Activated naive CD8-positive, alpha-beta T cell treated with anti-CD3 and anti-CD28 coated beads, Interleukin-2, amount 10 ng/mL, durations not matched to agents 7 days and 5 days (primary cell): ENCODE measurements at places on chromosomes 7 and 10. TPM values are rescaled to one million over a fixed set of nuclear protein-coding genes. Genes with fewer than 3 reads are reported as not detected.

- DNase-seq, result peak; percentile 77
These were observed 28.4 kb downstream of the TMEM130 start for GRCh38 chr7:98841179-98841997.

NRG3 gene
- not detected for total RNA-seq

- no peak for DNase-seq
These were observed 24.0 kb downstream of the SLC25A13 start for GRCh38 chr7:96297876-96298275.

DNA sequence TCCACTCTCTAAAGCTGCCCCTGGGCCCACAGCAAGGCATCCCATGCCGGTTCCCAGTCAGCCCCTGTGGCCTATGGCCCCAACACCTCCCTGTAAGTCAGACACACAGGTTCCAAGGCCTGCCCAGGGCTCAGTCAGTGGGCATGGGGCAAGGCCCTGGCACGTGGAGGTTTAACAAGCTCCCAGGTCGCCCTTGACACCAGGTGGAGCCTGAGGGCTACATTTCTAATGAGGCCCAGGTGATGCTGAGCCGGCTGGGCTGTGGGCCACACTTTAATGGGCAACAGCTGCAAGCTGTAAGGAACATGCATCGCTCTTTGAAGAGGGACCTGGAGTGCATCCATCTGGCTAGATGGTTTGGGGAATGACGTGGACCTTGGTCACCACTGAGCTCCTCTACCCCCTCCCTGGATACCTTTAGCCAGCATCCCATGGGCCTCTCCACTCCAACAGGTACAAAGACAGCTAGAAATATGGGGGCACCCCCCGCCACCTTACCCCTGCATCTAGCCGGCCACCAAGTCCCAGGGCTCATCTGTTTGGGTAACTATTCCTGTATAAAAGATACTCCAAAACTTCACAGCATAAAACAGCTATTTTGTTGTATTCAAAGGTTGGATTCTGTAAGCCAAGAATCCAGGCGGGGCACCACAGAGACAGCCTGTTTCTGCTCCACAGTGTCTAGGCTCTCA lies 122.5 kb downstream of the OAT start:
- no peak for DNase-seq

DNA sequence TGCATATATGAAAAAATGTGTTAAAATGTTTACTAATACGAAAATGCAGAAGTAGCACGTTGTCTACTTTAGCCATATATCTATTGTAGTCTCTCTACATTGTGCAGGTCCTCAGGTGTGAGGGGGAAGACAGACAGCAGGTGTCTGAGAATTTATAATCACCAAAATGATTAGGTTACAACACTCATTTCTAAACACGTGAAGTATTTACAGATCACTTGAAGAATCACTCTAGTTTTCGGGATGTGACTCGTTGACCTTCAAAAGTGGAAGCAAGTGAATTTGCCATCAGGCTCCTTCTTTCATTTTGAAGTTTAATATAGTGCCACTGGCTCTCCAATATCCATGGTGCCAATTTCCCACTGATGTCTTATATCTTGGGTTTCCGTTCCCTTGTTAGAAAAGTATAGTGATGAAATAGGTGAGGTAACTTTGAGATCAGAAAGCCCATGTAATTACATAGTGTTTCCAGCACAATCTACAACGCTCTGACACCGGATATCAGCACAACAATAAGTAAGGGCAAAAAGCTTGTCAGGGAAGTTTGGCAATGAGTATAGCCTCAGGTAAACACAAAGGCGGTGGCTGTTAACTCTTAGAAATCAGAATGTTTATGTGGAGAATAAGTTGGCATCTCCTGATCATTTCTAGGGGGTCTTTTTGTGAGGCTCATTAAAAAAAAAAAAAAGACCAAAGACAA lies 57.5 kb upstream of the SP4 start:
- no peak for DNase-seq

DNA sequence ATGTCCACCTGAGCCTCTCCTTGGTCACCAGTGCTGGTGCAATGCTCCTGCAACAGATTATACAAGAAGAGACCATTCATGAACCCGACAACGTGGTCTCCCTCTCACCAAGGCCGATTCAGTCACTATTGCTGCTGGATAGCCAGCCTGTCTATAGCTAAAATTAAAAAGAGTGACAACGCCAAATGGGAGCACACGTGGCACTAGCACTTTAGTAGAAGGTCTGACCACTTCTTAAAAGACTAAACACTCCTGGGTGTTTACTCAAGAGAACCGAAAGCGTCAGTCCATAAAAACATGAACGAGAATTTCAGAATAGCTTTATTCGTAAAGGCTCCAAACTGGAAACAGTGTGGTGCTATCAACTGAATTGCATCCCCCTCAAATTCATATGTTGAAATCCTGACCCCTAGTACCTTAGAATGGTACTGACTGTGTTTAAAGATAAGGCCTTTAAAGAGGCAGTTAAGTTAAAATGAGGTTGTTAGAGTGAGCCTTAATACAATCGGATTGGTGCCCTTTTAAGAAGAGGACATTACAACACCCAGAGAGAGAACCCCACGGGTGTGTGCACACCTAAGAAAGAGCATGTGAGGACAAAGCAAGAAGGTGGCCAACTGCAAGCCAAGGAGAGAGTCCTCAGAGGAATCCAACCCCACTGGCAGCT lies 4.4 kb upstream of the GALNTL5 start:
- DNase-seq, result no peak

DNA sequence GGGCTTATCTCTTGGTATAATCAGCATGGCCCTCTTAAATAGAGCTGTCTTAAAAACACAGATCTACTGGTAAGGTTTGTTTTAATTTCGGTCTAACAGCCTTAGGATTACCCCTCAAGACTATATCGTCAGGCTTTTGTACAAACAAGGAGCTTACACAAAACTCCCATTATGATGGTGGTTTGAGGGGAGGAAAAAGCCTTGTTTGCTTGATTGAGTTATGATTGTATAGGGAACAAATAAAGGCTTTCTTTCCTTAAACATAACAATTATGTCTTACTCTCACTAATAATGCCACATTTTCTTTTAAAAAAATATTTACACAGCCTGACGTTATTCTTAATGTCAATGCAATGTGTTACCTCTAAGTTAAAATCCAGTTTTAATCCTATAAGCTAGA lies 188.8 kb upstream of the TCF7L2 start:
- no peak for DNase-seq

DNA sequence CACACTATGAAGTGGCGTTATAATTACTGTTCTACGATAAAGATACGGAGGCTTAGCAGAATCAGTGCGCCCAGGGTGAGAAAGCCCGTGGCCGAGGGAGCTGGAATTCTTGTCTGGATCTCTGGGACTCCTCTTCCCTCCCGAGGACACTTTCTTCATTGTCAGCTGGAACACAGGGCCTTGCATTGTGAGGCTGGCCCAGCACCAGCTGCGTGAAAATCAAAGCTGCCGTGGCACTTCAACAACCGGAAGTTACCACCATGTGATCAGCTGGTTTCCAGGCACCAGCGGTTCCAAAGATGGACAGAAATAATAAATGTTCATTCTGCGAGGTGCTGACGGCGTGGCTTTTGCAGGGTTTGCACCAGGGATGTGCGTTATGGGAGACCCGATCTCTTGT lies 234.0 kb upstream of the PITRM1 start:
- DNase-seq, result no peak

GRCh38 chr7:149495785-149496641 lies 1.6 kb downstream of the ZNF746 start:
- no peak for DNase-seq

- DNase-seq, result no peak
These were observed 22.8 kb downstream of the MAD1L1 start for GRCh38 chr7:2209961-2210323.

- no peak for DNase-seq
These were observed 330.1 kb downstream of the ADARB2 start for GRCh38 chr10:1406967-1407945.

INA gene
- total RNA-seq, result 0.09 TPM

DNA sequence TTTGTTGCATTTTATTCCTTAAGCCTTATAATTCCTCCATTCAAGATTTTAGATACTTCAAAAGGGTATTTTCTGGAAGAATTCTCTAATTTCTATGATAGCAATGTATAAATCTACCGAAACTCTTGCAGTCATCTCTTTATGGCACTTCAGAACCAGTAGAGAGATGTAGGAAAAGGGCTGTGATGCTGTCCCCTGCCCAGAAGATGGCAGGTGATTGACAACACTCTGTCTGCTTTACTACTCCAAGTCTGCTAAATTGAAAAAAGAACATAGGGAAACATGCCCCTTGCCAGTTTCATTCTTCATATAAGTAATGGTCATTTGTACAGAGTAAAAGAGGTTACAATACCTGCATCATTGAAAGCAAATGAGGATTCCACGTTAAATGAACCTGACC lies 5.1 kb downstream of the TCTN3 start:
- no peak for DNase-seq

GPNMB gene
- 25.3 TPM for total RNA-seq

- DNase-seq, result no peak
These were observed 186.2 kb downstream of the CXCL12 start for GRCh38 chr10:44198780-44199097.

GRCh38 chr10:120314442-120314841 lies 142.6 kb upstream of the PLPP4 start:
- no peak for DNase-seq

DNA sequence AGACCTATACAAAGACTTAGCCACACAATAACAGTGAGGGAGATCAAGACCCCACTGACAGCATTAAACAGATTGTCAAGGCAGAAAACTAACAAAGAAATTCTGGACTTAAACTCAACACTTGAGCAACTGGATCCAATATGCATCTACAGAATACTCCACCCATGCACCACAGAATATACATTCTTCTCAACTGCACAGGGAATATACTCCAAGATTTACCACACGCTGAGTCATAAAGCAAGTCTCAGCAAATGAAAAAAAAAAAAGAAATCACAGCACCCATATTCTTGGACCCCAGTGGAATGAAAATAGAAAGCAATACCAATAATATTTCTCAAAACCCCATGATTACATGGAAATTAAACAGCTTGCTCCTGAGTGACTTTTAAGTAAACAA lies 680.2 kb downstream of the PCDH15 start:
- DNase-seq, result no peak

NOLC1 gene
- 78.3 TPM for total RNA-seq

ZNHIT1 gene
- total RNA-seq, result 55.8 TPM

DNA sequence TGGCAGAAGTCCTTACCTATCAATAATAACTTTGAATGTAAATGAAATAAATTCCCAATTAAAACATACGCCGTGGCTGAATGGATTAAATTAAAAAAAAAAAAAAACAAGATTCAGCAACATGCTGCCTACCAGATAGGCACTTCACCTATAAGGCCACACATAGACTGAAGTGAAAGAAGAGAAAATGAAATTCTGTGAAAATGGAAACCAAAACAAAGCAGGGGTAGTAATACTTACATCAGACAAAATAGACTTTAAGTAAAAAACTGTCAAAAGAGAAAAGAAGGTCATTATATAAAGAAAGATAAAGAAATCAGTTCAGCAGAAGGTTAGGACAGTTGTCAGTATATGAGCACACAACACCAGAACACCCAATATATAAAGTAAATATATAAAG lies 55.3 kb downstream of the TCAF1 start:
- no peak for DNase-seq

DKK1 gene
- not detected for total RNA-seq

IQUB gene
- not detected for total RNA-seq

NSUN6 gene
- 23.2 TPM for total RNA-seq

DNA sequence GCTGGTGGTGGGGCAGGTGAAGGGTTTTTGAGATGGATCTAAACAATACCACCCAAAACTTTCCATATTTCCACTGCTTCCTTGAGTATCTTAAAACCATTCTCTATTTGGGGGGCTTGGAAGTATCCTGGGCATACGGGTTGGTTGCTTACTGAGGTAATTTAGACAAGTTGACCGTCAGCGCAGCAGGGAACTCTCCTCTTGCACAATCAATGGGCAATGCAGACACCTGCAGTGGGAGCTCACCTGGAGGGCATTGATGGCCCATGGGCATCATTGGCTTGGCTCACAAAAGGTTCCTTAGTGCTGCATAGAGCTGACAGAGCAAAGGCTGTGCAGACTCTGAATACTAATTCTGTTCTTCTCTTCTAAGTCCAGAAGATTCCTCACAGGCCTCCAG lies 101.5 kb downstream of the EPDR1 start:
- no peak for DNase-seq

MSMB gene
- total RNA-seq, result not detected

DNA sequence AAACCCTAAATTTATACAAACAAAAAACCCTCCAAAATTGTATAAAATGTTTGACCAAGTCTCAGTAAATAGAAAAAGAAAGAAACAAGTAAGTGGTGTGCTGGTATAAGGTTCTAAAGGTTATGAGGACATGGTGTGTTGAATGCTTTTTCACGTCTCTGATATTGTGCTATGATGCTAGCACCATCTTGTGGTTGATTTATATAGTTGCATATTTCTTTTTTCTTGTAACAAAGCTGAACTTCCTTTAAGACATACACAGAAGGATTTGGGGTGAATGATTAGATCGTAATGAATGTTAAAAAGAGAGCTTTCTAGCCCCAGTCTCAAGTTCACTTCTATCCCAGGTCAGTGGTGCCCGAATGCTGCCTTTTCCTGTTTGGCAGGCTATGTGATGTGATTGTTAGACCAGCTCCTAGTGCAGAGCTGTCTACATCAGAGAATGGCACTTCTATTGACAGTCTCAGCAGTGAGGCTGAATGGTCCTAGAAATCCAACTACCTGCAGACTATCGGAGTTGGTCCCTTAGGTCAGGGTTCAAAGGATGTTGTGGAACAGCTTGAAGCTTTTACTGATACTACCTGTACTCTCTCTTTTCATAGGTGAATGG lies 25.0 kb downstream of the VTI1A start:
- DNase-seq, result no peak

DNA sequence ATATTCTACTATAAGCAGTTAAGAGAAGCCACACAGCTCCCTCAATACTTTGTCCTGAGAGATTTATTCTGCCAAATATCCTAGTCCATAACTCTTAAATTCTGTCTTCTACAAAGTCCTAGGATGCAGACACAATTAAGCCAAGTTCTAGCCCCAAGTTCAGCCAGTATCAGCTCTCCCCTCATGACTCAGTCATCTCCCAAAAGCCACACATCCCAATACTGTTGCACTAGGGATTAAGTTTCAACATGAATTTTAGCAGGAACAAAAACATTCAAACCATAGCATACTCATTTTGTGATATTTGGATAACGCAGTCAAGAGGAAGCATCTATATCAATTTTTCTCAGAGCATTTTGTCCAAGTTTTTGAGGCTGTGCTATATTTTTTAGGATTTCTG lies 277.4 kb downstream of the FZD1 start:
- no peak for DNase-seq

SFRP4 gene
- not detected for total RNA-seq

SAMD9L gene
- total RNA-seq, result 99.2 TPM

DNA sequence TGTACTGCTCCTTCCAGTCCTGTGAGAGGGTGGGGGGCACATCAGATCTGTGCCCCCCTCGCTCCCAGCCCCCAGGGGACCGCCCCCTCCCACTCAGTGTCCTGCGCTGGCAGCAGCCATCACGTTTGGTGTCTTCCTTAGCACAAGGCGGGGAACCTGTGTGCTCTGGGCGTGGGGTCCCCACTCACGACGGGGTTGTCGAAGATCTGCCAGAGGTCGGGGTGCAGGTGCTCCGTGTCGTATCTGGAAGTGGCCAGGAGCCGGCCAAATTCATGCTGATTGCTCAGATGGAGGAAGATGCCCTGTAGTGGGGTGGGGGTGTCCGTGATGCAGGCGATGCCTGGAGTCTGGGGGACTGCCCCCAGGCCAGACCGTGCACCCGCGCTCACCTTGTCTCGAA lies 7.2 kb downstream of the PLOD3 start:
- no peak for DNase-seq
